ENCODE measurements at places on chromosomes 5 and 9.

- DNase-seq = peak; percentile 88
Measured at GRCh38 chr9:127555840-127556820, 55.9 kb upstream of the STXBP1 start.

DNA sequence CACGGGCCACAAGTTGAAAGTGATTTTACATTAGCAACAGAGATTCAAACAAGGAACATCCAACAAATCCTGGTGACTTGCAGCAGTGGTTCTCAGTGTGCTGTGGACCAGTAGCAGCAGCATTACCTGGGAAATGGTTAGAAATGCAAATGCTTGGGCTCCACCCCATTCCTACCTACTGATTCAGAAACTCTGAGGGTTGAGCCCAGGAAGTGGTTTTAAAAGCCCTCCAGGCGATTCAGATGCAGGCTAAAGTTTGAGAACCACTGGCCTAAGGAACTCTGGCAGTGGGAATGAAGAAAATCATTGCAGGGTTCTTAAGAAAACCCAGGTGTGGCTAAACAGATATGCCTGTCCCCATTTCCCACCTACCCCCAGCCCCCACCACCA is 398.8 kb downstream of the ENC1 start:
- peak; percentile 63 for DNase-seq

DNA sequence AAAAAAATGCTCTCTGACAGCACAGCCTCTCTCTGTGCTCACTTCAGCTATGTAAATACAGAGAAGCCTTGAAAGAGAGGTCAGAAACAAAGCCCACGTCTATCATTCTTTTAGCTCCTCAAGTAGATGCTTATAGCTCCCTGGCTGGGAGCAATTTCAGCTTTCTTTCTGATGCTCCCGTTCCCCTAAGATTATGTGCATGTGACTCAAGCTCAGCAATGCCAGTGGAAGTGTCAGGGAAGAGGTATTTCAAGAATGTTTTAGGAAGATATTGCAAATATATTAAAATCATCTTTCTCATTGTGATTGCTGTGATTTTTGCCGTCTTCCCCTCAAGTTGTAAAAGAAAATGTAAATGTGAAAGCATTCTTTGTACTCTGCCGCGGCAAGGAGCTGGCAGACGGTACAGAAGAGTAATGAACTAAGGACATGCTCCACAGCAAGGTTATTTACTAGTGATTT is 1353.7 kb upstream of the ACO1 start:
- no peak for DNase-seq

DNA sequence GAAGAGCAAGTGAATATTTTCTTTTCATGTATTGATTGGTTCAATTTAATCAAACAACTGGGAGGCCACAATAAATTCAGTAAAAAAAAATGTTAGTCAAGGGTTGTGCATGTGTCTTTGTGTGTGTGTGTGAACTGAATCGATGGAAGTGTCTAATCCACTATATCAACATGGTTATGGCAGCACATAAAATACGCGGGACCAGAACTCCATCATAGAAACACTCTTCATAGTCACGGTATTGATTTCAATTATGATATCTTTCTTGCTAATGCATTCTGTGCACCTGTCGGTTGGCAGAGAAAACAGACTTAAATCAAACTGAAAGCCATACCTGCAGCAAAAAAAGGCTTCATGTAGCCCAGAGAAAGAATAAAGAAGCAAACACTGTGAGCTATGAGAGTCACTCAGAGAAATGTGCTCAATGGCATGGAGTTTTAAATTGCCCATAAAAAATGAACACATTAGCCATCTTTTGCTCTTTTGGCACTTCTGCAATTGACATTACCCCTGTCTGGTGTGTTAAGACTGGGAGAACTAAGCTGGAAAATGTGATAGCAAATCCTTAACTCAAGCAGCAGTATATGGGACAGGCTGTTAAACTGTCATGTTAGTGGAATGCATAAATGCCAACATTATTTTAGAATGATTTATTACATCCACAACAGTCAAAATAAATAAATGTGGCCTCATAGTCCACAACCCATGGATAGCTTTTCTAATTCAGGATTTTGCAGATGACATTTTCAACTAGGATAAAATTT is 642.4 kb upstream of the C9orf72 start:
- no peak for DNase-seq

GRCh38 chr9:96418920-96419690 is 935 bp upstream of the ZNF367 start:
- no peak for DNase-seq

- no peak for DNase-seq
Measured at GRCh38 chr9:69326261-69326660, 1.2 kb downstream of the ENTREP1 start.

- DNase-seq = no peak
Measured at GRCh38 chr5:73946919-73947602, 321.1 kb downstream of the ARHGEF28 start.

DNA sequence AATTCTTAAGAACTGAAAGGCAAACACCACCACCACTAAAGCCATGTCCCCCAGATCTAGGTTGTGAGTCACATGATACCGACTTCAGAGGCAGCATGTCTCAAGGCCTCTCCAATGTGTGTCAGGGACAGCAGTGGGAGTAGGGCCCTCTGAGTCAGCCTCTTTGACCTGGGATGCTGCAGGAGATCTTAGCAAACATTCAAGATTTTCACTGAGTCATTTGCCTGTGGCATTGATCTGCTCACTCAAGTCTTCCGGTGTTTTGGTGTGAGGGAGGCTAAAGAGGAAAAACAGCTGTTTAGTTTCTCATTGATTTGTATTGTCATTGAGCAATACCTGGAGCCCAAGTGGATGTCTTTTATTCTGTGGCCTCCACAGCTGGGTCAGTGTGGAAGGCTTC is 36.1 kb downstream of the TMC1 start:
- DNase-seq = no peak

DNA sequence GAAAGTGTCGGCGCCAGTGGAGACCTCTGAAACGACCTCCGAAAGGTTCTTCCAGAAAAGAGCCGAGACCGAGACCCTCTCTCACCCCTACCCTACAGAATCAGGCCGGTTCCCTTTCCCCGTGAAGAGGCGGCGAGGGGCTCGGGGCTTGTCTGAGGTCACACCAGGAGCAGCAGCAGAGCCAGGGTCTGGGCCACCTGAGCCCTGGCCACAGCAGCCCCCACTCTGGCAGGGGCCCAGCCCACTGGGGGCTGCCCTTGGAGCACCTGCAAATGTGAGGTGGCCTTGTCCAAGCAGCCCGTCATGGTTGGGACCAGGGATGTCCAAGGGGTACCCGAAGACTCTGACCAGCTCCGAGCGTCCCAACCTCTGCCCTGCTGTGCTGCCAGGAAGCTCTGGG is 9.2 kb downstream of the AGPAT2 start:
- DNase-seq = no peak

DNA sequence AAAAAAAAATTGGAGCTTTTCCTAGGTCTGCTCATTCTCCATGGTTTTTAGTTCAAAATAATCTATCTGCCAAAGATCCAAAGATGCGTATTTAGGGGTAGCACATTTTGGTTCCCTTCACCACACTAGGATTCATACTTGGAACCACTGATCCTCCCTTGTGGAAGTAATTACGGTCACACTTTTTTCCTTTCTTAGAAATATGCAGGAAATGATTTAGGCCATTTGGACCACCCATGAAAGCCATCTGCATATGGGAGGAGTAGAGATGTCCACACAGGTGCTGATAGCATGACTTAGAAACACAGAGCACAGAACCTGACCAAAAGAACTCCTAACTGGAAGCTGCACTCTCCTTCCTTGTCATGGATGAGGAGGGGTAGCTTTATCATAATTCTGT is 105.9 kb upstream of the RAI14 start:
- no peak for DNase-seq

DNA sequence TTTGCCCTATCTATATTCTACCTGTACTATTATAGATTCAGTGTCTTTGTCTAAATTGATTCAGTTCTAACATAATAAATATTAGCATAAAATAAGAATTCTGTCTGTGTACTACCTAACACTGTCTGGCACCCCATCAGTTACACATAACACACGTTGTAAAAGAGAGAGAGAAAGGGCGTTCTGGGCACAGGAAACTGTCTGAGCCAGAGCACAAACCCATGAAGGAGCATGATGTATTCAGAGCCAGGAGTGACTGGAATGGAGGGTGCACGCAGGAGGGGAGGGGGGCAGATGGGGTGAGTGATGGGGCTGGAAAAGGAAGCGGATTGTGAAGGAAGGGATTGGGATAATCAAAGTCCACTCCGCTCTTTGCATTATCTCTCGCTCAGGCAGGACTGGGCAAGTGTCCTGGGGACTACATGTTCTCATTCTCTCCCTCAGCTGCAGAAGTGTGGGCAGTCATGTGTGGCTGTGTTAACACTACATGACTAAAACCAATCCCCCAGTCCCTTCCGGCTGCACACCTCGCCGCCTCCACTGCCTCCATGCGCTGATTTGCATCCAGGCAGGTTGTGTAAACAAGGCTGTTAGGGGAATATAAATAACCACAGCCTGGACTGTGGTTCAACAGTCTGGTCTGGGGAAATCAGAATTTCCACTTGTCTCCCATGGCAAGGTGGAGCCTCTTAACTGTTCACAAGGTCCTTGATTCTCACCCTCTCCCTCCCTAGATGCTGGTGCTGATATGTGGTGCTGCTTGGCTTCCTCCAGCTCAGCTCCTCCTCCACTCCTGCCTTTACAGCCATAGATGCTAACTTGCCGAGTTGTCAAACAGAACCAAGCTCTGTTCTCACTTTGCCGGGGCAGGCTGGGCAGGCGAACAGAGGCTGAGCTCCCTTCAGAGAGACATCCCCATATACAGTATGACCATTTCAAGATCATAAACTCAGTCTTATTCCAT is 367.5 kb upstream of the BRINP1 start:
- no peak for DNase-seq

- no peak for DNase-seq
Measured at GRCh38 chr5:147512659-147513379, 3.0 kb upstream of the DPYSL3 start.

- DNase-seq = no peak
Measured at GRCh38 chr5:161387121-161387520, 159.4 kb downstream of the GABRB2 start.

GRCh38 chr9:35042081-35042604 is 30.3 kb downstream of the VCP start:
- no peak for DNase-seq

- peak; percentile 9 for DNase-seq
Measured at GRCh38 chr5:378976-379742, 57.6 kb downstream of the AHRR start.

DNA sequence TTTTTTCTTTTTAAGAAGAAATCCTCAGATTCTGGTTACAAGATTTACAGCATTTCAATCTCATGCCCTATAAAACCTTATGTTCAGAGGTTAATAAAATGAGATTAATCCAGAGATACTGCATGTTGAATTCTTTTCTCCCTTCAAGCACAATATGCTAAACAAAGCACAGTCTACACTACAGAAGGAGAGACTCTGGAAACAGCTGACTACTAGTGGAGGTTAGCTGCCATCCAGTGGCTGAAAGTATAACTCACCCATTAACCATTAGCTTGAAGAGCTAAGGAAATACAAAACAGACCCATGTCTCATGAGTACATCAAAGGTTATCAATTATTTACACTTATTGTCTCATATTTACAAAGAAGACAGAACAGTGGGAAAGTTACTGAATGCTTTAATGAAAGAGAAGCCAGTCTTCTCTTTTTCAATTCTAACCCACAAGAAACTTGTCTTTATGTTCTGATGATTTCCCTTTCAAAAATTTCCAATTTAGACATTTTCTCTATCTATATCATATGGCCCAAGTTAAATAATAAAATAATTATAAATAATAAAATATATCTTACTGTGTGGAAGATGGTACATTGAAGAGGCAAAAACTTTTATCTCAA is 12.7 kb upstream of the DNAH5 start:
- DNase-seq = no peak

DNA sequence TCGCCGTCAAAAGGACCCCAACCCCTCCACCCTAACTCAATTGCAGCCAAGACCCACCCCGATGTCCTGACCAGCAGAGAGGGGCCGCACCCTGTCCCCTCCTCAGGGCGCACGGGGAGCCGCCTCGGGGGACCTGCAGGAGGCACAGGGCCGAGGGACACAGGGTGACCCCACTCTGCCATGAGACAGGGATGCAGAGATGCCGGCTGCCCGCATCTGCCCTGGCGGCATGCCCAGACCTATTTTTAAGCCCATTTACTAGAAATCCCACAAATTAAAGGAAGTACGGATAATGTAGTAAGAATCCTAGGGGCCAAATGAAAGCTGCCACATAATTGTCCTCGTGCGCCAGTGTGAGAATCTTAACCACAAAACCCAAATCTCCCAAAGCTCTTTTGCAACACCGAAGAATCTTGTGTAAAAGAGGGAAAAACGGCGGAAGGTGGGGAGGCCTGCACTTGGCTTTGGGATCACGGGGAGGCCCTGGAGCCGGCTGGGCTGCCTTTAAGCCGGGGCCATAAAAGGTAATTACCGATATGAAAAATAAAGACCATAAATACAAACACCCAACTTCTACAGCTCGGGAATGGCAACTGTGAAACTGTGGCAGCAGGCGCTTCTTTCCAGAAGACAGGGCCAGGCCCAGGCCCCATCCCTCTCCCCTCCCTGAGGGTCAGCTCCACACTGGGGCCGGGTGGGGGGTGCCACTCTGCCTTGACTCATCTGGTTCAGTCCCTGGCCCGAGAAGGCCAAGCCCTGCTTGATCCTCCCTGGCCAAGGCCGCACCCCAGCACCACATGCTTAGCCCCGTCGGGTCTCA is 35.0 kb downstream of the NACC2 start:
- DNase-seq = no peak

- DNase-seq = no peak
Measured at GRCh38 chr5:129569295-129569694, 109.2 kb downstream of the ADAMTS19 start.

GRCh38 chr5:25020454-25020853 is 375.7 kb upstream of the CDH10 start:
- DNase-seq = no peak

DNA sequence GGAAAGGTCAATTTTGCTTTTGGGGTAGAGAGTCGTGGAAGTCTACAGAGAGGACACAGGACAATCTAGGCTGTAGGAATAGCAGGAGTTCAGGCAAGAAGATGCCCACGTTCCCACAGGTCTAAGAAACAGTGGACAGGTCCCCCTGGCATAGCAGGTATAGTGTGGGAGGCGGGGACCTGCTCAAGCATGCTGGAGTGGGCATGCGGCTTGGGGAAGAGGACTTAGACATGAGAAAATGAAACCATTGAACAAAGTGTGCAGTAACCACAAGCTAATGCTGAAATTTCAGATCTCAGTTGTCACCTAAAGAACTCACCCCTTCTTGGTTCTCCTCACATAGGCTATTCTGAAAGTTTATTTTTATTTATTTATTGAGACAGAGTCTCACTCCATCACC is 142.8 kb upstream of the EFNA5 start:
- no peak for DNase-seq

DNA sequence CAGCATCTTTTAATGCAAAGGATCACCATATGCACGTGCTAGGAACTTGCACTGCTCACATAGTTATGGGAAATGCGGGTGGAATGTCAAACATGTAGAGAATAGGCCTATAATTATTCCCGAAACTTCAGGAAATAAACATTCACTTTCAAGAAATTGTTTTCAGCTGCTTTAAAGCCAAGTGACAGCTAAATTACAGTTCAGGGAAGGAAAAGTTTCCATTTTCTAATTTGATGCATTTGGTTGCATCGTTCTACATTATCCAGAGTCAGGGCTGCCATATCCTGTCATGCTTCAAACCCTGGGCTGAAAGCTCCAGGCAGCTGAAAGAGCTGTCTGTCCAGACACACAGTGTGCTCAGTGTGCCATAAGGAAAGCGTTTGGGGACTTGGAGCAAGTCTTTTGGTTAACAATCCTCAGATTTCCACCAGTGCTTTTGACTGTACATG is 518.1 kb downstream of the CSNK1G3 start:
- DNase-seq = no peak

- no peak for DNase-seq
Measured at GRCh38 chr5:133238426-133239205, 186.8 kb downstream of the HSPA4 start.

- no peak for DNase-seq
Measured at GRCh38 chr9:114688909-114689610, 7.1 kb upstream of the TEX48 start.
